ENCODE measurements at places on chromosomes 1 and 21.

DNA sequence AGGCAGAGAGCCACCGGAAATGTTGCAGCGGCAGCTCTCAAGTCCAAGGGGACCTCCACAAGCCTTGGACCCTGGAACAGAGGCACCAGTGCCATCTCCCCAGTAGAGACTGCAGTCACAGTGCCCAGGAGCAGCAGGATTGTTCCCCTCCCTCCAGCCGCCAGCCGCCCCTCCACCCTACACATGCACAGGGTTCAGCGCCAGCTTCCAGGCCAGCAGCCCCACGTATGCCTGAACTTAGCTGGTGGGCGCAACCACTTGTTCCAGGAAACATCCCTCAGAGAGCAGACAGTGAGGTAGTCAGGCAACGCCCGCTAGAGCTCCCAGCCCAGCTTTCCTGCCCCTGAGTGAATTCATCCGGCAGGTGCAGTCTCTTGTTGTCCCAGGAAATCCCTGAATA lies 1098.1 kb upstream of the NCAM2 start:
- DNase-seq, result no peak

GRCh38 chr1:50667710-50668356 lies 244.6 kb upstream of the DMRTA2 start:
- no peak for DNase-seq

DNA sequence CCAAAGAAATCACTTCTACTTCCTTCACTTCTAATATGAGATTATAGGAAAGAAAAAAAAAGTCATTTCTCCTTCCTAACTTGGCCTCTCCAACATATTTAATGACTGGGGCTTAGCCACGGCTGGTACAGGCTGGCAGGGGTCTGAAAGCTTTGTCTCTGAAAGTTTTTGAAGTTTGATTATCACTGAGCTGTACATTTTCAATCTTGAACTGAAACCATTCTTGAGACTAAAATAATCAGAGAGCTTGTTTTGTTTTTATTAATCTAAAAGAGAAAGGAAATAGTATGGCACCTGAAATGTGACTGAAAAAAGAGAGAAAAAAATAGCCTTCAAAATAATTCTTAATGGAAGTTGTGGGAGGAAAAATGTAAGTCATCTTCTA lies 3.8 kb upstream of the KRTAP19-8 start:
- DNase-seq, result no peak

GRCh38 chr1:47808612-47809011 lies 188.6 kb downstream of the TRABD2B start:
- DNase-seq, result no peak

GRCh38 chr1:239262538-239262937 lies 123.8 kb upstream of the CHRM3 start:
- no peak for DNase-seq

DNA sequence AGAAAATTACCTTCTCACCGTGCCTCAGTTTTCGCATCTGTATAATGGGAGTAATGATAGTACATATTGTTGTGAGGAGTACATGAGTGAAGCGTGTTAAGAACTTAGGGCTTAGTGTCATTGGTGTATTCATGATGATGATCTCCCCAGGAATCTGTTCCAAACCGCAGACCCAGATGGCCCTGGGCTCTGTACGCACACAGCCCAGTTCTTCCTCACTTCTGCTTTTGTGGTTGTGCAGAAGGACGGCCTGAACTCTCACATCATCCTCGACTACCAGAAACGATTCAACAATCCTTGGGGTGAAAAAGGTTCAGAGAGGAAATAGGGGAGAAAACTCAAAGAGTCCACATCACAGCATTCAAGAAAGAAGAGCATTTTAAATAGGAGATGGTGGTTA lies 323.0 kb downstream of the CAMTA1 start:
- no peak for DNase-seq

DNA sequence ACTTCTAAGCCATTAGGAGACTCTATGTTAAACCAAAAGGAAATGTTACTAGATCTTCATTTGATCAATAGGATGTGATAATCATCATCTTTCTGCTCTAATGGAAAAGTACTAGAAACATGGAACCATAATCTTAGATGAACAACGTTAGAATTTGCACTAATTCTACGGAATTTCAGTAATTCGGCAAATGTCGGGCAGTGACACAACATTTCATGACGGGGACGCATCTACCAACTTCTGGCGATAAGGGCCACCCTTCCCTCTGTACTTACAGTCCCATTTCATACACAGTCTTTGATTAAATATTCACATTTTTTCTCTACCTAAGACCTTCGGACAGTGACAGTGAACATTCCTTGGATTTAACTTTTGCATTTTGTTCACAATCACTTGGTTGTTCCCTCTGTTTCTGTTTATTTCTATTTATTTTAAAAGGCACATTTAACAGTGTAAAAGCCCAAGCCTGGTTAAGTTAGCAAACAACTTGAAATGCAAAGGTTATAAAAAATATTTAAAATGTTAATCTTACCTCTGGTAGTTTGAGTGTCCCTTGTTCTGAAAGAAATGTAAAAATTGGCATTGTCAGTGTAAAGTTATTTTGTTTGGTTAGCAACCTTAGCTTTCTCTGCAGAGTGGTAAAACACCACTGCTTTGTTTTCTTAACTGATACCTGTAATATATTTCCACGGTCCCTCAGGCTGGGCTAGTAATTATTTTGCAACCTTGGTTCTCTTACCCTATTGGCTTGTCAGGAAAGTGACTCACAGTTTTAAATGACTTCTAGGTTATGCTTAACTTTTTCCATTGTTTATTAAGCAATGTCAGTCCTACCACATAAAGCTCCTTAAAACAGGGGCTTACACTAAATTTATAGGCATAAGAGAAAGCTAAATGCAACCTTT lies 276.9 kb downstream of the VAV3 start:
- no peak for DNase-seq
